Stimulated activated CD4-positive, alpha-beta T cell treated with anti-CD3 and anti-CD28 coated beads, Interleukin-12 subunit alpha, Interleukin-12 subunit beta, amount 100 ng/mL, for 24 hours (primary cell): ENCODE measurements at places on chromosomes 4 and X.

GRCh38 chrX:138710866-138711341 lies 613 bp downstream of the FGF13 start:
- DNase-seq: no peak

DNA sequence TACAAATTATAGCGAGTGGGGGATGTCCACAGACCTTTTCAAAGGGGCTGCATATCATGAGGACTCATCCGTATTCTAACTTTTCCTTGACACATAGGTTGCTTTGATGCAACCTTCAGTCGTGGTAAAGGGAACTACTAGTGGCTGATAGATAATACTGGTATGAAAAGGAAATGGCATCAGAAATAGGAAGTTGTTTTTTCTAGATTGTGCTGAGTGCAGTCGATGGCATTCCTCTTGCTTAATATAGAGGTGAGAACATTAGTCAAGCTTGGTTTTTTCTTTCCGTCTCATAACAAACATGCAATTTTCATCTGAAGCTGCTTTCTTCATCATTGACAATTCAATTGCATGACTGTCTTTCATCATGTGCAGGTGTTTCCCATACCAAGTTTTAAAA lies 16.6 kb downstream of the ENPEP start:
- no peak for DNase-seq

DNA sequence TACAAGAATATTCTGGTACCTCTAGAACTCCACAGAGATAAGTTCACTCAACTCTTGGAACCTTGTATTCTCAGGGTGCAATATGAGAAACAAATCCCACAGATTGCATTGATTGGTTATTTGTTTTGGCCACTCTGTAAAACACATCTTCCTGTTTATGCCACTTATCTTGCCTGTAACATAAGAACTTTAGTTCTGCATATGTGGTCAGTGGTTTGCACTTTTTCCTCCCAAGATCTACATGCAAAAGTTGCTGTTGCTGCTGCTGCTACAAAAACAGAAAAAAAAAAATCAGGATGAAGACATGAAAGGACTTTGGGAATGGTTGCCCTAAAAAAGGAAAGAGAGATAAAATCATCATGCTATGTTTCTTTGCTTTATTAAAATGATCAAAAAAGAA lies 9.6 kb downstream of the ODAPH start:
- DNase-seq: no peak

GRCh38 chr4:155675709-155676429 lies 9.2 kb downstream of the GUCY1A1 start:
- no peak for DNase-seq

DNA sequence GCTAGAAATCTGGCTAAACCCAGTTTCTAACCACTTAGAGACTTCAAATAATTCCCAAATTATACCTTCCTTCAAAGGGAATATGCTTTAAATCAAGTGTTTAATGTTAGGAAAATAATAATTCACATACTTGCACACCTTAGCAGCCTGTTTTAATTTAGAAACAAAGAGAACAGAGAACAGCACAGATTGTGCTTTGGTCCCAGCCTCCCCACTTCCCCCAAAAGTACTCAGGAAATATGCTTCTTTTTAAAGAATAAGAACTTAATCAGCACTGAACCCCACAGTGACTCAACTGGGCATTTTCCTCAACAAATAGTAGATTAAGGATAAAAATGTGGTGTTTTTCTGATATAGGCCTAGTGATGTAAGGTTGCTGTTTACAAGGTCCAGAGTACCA lies 295.8 kb downstream of the GBA3 start:
- no peak for DNase-seq

DNA sequence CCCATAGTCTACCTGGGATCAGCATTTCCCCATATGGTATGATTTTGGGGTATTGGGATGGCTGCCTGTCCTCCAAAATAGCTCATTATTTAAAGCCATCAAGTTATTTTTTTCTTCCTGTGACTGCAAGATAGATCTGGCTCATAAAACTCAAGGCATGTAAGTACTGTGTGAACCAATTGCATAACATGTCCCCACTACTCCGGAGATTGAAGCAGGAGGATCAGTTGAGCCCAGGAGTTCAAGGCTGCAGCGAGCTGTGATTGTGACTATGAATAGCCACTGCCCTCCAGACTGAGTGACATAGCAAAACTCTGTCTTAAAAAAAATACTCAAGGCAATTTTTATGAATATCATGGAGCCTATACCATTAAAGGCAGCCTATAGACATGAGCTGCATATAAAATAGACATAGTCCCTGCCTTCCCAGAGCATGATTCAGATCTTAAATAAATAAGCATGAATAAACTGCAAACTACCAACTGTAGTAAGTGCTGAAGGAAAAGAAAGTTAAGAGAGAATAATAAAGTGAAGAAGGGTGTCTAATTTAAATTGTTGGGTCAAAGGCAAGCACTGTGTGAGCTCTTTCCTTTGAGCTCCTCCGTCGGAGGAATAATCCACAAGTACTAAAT lies 16.9 kb upstream of the MMAA start:
- DNase-seq: no peak

- DNase-seq: no peak
These were observed 127.1 kb downstream of the KLHL13 start for GRCh38 chrX:117989512-117989911.

- DNase-seq: no peak
These were observed 24.3 kb downstream of the ADD1 start for GRCh38 chr4:2867758-2868491.

DNA sequence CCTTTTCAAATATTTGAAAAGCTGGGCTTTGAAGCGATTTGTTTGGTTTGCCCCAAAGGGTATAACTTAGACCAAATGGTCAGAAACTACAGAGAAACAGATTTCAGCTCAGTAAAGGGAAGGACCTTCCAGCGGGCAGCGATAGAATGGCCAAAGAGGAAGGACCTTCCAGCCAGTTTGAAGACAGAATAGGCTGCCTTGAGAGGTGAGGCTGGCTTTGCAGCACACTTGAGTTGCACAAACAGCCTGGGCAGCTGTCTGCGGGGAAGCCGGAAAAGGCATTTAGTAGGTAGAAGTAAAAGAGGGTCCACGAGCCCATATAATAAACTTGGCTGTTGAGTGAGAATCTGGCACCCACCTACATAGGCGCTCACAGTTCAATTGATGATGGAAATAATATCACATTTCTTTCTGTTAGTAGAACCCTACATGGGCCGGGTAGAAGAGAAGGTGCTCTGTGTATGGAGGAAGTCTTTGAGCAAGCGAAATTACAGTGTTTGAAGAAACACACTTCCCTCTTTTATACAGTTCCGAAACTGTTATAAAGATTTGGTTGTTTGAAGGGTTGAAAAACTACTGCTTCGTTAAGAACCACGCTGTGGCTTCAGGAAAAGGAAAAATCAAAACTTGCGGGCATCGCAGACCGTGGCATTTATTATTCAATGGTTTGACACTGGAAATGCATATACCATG lies 75.0 kb upstream of the SORBS2 start:
- DNase-seq: no peak

DNA sequence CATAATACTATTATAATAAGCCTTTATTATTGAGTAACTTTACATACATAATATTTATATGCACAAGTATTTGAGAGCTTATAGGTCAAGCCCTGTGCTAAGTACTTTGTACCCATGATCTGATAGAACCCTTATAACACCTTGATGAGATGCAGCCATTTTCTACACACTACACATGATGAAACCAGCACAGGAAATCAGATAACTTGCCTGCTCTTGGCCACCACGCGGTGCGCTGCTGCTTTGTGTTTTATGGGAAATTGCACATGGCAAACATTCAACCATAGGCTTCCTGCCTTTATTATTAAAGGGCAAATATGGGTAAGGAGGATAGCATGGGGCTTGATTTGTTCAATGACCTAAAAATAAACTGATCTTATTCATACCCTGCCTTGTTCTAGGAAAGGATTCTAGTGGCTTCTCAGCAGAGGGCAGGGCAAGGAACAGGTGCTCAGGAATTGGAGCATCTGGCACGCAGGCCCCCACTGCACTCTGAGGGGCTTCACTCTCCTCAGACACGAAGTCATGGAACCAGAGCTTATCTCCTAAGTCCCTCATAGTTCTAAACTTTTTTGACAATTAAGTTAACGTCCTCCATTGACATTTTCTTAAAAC lies 31.6 kb upstream of the NAP1L5 start:
- no peak for DNase-seq

GRCh38 chrX:148784137-148784536 lies 283.7 kb downstream of the AFF2 start:
- no peak for DNase-seq

DNA sequence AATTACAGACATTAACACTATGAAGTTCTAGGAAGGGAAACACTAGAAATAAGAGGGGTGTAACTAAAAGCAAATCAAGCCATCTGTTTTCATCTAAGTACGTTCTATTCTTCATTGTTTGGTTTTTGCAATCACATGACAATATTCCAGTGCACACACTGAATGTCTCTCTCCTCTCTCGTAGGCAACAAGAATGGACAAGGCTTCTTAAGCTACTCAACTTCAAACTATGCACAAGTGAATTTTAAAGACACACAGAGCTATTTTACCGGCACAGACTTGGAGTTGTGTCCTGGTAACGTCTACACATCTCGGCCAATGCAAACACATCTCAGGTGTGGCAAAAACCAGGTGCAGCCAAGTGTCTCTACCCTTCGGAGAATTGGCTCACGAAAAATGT lies 173.3 kb downstream of the PRKX start:
- no peak for DNase-seq

- no peak for DNase-seq
These were observed 253.8 kb downstream of the PCDH7 start for GRCh38 chr4:30973993-30974392.

DNA sequence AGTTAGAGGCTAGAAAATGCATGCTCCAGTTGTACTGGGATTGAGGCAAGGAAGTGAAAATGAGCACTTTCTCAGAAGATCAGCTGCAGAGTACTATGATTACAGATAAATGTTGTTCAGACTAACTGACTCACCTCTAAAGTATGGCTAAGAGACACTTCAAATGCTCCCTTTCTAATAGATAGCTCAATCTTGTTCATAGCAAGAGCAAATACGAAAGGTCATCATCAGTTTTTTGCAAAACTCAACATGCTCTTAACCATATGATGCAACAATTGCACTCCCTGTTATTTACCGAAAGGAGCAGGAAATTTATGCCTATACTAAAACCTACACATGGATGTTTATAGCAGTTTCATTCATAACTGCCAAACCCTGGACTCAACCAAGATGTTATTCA lies 838.4 kb upstream of the INTU start:
- DNase-seq: no peak

DNA sequence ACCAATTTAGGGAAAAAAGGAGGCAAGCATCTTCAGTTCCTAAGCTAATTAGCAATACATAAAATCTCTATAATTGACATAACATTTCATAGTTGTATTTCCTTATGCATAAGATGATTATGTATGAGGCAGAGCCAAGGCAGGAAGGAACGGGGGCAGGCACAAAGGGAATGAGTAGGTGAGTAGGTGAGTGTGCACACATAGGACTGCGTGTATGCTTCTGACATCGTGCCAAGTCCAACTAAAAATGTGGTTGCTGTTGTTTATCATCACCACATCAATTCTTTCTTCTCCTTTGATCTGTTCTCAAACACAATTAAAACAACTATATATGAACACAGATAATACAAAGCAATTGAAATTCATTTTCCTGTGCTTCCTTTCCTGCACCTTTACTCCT lies 131.2 kb downstream of the UNC5C start:
- DNase-seq: no peak

DNA sequence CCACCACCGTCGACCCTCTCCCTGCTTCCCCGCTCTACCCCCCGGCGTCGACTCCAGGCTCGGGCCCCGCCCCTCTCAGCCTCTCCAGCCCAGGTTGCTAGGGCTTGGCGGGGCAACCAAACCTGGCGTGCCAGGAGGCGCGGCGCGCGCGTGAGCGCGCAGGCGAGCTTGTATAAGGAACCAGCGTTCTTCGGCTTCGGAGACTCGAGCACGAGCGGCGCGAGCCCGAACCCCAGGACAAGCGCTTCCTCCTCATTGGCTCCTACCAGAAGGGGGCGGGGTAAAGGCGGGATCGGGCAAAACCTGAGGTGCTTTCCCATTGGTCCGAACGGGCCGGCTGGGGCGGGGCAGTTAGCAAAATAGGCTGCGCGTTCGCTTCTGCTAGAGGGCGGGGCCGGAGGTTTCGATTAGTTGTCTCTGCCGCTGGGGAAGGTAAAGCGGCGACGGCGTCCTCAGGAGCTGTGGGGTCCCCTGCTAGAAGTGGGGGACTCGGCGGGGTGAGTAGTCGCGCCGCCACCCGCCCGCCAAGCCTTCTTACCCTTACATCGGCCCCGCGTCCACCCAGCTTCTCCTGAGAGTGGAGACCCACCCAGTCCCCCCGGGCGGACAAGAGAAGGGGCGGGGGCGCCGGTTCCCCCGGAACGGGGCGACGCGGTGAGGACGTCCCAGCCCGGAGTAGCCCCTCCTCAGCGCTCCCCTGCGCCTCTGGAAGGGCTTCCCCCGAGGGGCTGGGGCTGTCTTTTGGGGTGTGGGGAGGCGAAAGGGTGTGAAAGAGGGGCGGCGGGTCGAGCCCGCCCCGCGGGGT lies at the start of gene CDKL5:
Gene CDKL5 (plus strand): TSS at position 410 of the 805 bp plus-strand sequence. CDS start 81,489 bp downstream, outside the sequence.
- DNase-seq: peak; percentile 87

GRCh38 chr4:6776920-6777635 lies 5.4 kb upstream of the KIAA0232 start:
- DNase-seq: no peak

DNA sequence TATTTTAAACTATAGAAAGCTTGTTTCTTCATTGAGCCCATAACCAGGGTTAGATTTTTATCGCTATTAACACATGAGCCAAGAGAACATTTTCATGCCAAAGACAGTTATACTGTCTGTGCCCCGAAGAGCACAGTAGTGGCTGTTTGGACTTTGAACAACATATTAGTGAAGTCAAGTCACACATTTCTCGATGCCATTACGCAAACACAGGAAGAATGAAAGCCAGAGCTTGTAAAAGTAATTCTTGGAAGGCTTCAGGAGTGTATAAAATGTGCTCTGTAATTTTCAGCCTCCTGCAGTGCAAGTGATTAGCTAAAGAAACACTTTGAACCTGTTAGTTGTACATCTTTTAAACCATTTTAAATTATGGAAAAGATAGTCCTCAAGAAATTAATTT lies 590.7 kb upstream of the PITX2 start:
- DNase-seq: no peak

GRCh38 chrX:88366314-88366713 lies 380.7 kb upstream of the CPXCR1 start:
- DNase-seq: no peak

GRCh38 chr4:133856731-133857355 lies 344.7 kb downstream of the PABPC4L start:
- no peak for DNase-seq

- DNase-seq: no peak
These were observed 73.1 kb downstream of the MAGEB17 start for GRCh38 chrX:16240231-16240905.

- no peak for DNase-seq
These were observed 50.8 kb upstream of the NUDT10 start for GRCh38 chrX:51281758-51282318.

DNA sequence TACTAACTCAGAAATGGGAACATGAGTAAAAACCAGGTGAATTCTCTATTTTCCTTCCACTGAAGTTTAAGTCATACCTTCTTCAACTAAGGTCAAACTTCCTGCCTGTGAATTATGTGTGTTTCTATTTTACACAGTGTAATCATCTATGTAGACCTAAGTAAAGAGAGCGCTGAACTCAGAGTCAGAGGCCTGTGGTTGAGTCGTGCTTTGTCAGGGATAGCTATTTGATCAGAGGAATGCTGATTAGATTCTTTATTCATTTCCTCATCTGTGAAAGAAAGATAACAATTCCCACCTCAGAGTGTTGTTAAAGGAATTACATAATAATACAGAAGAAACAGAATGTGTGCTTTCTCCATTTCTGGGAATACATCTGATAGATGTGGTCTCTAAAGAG lies 654.1 kb downstream of the STIM2 start:
- DNase-seq: no peak
